ENCODE measurements at places on chromosomes 4 and X.

- no peak for DNase-seq
These were observed 34.8 kb downstream of the KLHL5 start for GRCh38 chr4:39096847-39097246.

DNA sequence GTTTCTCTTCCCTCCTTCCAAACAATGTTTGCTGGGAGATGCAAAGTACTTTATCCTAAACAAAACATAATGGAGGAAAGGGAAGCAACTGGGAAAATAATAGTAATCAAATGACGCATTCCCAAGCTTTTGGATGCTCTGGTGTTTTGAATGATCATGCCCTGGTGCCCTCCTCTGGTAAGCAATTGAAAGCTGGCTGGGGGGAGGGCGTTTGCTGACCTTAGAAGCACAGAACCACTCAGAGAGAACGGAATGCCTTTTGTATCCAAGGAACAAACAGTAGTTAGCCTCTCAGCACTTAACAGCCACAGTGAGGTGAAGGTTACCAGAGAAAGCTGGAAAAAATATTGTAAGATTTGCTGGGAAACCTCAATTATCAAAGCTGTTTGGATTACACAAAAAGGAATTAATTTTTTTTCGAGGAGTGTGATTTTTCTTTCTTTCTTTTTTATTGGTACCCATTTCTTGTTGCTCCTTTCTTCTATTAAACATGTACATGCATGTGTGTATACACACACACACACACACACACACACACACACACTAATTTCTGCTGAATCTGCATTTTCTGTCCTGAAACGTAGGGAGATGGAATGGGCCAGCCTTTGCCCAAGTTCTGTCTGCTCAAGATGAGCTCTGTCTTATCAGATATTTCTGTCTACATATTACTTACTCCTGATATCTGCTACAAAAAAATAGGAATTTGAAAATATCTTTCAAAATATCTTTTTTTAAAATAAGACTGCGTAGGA, 155.8 kb upstream of the IGFBP7 start:
- no peak for DNase-seq

- DNase-seq, result no peak
These were observed 756.4 kb upstream of the IGFBP7 start for GRCh38 chr4:57866468-57867171.

DNA sequence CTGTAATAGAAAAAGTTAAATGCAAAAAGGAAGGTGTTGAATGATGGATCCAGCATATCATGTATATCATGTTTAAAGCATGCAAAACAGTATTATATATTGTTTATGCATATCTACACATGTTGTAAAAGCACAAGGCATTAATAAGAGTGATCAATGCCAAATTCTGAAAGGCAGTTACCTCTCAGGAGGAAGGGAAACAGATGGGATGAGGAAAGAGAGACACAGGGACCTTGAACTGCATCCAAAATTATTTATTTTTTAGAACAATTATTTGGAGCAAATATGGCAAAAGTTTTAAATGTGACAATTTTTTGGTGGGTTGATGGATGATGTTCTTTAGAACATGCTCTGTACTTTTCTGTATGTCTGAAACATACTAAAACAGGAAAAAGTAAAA, 193.4 kb downstream of the CLCN4 start:
- no peak for DNase-seq

DNA sequence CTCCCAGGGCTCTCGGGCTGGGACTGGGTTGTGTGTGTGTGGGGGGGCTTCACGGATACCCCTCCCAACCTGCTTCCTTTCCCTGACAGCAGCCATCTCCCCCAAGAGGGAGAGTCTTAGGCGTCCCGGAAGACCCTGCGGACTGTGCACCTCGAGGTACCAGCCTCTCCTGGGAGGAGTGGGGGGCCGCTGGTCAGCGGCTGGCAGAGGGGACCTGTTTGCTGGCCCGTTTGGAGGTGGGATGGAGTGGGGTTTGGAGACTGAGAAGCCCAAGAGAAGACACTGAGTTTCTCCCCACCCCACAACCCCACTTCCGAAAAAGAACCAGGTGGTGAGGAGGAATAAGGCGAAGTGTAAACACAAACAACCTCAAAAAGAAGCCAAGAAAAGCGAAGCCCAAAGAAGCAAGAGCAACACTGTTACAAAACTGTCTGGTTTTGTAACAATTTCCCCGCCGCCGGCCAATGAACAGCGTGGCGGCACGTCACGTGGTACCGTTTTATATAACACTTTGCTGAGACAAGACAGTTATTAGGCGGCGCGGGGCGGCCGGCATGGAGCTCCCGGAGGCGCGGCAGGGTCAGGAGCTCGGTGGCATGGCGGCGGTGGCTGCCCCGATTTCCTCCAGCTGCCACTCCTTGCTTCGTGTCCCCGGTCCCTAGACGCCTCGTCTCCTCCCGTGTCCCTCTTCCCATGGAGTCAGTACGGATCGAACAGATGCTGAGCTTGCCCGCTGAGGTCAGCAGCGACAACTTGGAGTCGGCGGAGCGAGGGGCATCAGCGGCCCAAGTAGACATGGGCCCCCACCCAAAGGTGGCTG, at the start of gene LONRF3:
LONRF3 (plus strand) TSS at position 531 of the 820 bp plus-strand sequence; CDS start at position 694, 163 bp downstream.
- no peak for DNase-seq

- no peak for DNase-seq
These were observed 147.5 kb downstream of the DLG3 start for GRCh38 chrX:70592091-70592490.

GRCh38 chr4:71186566-71187403, 152.0 kb upstream of the SLC4A4 start:
- DNase-seq, result no peak

- DNase-seq, result no peak
These were observed 160.5 kb upstream of the AGTR2 start for GRCh38 chrX:116009861-116010710.

DNA sequence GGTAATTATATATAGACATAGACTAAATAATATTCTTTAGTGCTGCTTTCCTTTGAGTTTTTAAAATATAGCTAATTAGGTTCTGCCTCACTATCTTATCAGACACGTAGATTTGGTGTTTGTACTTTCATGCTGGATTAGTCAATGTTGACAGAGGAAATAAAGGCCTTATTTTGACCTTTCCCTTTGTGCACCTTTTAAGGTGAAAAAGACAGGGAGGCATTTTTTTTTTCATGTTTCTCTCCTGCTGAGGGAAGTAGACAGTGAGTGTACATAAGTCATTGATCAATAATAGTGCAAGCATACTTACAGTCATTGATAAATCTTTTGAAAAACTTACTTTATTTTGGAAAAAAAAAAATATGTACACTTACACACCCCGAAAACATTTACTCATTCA, 467.8 kb downstream of the GRXCR1 start:
- no peak for DNase-seq

DNA sequence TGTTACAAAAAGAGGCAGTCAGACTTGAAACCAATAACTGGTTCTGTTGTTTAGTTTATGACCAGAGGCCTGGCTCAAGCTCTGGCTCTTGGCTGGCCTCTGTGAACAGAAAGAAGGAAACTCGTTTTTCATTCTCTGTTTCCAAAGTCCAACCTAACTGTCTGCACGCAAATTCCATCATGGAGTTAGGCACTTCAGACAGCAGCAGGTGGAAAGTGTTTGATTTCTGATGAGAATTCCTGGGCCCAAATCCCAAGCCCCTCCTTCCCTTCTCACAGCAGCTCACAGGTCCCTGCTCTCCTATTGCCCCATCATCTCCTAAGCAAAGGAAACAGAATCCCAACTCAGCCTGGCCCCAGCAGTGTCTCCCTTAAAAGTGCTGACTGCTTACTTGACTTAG, 42.8 kb upstream of the FGF16 start:
- no peak for DNase-seq

DNA sequence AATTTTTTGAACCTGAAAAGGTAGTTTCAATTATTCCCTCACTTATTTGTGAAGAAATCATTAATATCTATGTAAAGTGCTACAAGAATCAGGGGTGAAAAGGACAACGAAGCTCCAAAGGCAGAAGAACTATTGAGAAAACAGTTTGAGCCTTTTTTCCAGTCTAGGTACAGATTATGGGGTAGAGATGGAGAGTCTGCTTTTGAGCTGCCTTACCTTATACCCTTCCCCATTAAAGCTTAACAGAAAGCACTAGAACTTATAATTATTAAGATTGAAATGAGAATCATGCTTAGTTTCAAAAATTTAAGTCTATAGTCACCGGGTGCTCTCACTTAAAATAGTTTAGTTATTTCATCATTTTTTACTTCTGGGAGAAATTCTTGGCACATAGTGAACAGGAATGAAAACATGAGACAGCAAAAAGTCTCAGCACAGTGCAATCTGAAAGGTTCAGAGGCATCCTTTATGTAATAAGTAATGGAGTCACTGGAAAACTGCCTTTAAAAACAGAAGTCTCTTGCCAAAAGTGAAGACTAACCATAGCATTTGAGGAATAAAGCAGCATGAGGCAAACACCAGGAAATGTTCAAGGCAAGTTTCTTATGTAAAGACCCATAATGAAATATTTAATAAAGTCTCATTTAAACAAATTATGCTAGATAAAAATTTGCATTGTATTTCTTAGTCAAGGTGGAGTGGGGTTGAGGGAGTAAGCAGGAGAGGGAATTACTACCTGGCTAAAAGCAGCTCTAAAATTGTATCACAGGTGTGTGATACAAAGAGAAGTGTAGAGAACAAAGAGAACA, 5.1 kb upstream of the DCLK2 start:
- DNase-seq, result peak; percentile 91

DNA sequence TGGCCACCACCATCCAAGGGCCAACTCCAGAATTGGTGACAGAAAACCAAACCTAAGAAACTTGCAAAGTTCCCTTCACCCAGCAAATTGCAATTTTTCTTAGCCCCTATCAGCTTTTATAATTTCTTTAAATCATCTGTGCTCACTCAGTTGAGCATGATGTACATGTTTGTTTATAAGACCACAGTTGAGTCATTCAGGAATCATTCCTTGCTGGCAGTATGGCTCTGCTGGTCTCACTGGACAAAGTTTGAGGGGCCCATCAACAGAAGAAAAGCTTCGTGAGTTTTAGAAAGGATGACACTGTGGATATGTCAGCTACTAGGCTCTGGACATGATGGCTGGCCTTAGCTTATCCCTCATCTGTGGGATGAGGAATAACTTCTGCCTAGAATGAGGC, 4.0 kb downstream of the TRPC5 start:
- DNase-seq, result no peak

- DNase-seq, result no peak
These were observed 2.4 kb downstream of the DNAJB14 start for GRCh38 chr4:99943904-99944437.

DNA sequence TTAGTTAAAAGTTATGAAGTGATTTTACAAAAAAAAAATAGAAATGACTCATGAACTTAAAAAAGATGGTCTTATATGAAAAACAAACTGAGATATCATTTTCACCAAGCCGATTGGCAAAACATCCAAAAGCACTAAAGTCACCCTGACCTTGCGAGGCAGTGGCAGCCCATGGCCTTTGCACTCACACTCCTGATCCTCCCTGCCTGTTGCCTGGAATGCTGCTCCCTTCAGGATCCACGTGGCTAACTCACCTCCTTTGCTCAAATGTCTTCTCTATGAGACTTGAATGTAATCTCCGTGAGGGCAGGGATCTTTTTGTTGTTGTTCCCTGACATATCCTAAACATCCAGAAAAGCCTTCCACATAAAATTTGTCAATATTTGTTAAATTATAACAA, 106.4 kb downstream of the RAPGEF2 start:
- DNase-seq, result no peak

Measured in fibroblast of skin of left quadriceps (primary cell).